ENCODE measurements at places on chromosomes 7 and 10. TPM values are rescaled to one million over a fixed set of nuclear protein-coding genes. Genes with fewer than 3 reads are reported as not detected.

The SLC16A12 gene
- under 0.01 TPM for total RNA-seq

The PTPRN2 gene
- 0.77 TPM for total RNA-seq

The GBX1 gene
- total RNA-seq = not detected

The CASD1 gene
- total RNA-seq = 14.2 TPM

The TMEM229A gene
- not detected for total RNA-seq

The CLIP2 gene
- total RNA-seq = 58.3 TPM

The HTR7 gene
- total RNA-seq = 0.77 TPM

The MCM10 gene
- 0.83 TPM for total RNA-seq

The DEPP1 gene
- total RNA-seq = 97.3 TPM

The CROT gene
- total RNA-seq = 23.0 TPM

The IL15RA gene
- 13.7 TPM for total RNA-seq
